ENCODE measurements at places on chromosomes 1 and 21. TPM values are rescaled to one million over a fixed set of nuclear protein-coding genes. Genes with fewer than 3 reads are reported as not detected.

DNA sequence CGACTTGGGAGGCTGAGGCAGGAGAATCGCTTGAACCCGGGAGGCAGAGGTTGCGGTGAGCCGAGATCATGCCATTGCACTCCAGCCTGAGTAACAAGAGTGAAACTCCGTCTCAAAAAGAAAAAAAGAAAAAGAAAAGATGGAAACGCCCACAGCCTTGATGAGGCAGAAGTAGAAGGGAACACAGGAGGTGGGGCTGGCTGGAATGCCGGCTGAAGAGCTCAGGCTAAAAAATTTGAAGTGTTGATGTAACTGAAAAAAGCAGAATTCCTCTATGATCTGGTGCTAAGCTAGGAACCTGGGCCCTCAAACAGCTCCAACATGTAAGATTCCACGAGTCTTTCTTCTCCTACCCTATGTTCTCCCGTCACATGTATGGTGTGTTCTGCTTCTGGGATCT, 53.6 kb downstream of the SLC66A1 start:
- DNase-seq, result no peak
- H3K4me1 ChIP-seq, result peaks cover 53% of the 10 kb centered on the region
- no peak overlapping the region for H3K4me3 ChIP-seq
- no peaks in the 10 kb centered on the region for H3K27me3 ChIP-seq

GRCh38 chr1:62362926-62363325, 43.7 kb upstream of the KANK4 start:
- H3K4me3 ChIP-seq, result no peak overlapping the region
- no peaks in the 10 kb centered on the region for H3K36me3 ChIP-seq
- no peak for DNase-seq
- no peaks in the 10 kb centered on the region for H3K27me3 ChIP-seq
- H3K4me1 ChIP-seq, result peaks cover 12% of the 10 kb centered on the region

GRCh38 chr1:151980287-151981177, 13.1 kb downstream of the S100A10 start:
- no peak overlapping the region for H3K4me3 ChIP-seq
- peaks cover 9% of the 10 kb centered on the region for H3K36me3 ChIP-seq
- peaks cover 23% of the 10 kb centered on the region for H3K27me3 ChIP-seq
- DNase-seq, result no peak
- H3K4me1 ChIP-seq, result no peaks in the 10 kb centered on the region

ROR1 gene
- 5.2 TPM for total RNA-seq

CFHR5 gene
- not detected for total RNA-seq

- no peaks in the 10 kb centered on the region for H3K36me3 ChIP-seq
- peaks cover 8% of the 10 kb centered on the region for H3K27me3 ChIP-seq
- no peaks in the 10 kb centered on the region for H3K4me1 ChIP-seq
- H3K4me3 ChIP-seq, result no peak overlapping the region
These were observed 8.8 kb upstream of the COG2 start for GRCh38 chr1:230633469-230633868.

VWA5B1 gene
- total RNA-seq, result 0.05 TPM

DNA sequence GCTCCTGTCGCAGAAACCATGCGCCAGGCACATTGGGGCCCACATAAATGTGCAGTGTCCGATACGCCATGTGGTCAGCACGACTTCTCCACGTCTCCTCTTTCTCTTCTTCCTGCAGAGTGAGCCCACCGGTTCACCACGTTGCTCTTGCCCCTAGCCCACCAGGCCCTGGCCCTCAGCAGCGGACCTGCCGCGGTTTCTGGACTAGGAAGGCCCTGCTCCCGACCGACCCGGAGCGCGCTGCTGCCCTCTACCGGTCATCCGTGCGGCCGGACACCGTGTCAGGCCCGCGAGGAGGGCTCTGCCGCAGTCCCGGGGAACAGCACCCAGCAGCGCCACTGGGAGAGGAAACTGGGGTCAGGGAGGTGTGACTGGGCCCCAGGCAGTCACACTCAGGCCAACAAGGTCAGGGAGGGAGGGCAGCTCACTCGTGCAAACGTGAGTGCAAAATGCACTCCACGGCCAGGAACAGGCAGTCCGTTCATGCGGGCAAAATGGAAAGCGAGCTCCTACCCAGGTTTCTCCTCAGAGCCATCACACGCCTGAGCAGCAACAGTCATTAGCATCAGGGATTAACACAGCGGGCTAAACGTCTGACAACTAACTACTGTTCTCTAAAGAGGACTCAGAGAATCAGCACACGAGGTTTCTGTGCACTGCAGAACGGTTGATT, 13.7 kb downstream of the TLR5 start:
- H3K4me1 ChIP-seq, result no peaks in the 10 kb centered on the region
- no peak for DNase-seq
- H3K27ac ChIP-seq, result no peak overlapping the region
- peaks cover 5% of the 10 kb centered on the region for H3K27me3 ChIP-seq
- H3K36me3 ChIP-seq, result no peaks in the 10 kb centered on the region
- H3K4me3 ChIP-seq, result no peak overlapping the region

DNA sequence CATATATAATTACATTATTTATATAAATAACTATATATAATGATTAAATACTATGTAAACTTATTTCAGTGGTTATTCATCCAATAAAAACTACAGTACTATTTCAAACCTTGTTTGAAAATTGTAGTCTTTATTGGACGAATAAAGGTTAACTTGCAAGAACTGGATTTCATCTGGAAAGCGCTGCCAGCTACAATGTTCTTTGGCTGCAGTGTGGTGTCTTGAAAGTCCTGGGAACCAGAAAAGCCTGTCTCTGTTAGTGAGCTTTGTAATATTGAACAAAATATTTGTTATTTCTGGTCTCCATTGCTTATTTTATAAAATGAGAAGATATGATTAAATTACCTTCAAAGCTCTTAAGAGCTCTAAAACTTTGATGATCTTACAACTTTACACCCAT, 763.6 kb downstream of the ADGRL2 start:
- DNase-seq, result no peak
- no peak overlapping the region for H3K4me3 ChIP-seq
- no peak overlapping the region for H3K27ac ChIP-seq
- no peaks in the 10 kb centered on the region for H3K27me3 ChIP-seq
- H3K36me3 ChIP-seq, result no peaks in the 10 kb centered on the region
- H3K4me1 ChIP-seq, result no peaks in the 10 kb centered on the region

DNA sequence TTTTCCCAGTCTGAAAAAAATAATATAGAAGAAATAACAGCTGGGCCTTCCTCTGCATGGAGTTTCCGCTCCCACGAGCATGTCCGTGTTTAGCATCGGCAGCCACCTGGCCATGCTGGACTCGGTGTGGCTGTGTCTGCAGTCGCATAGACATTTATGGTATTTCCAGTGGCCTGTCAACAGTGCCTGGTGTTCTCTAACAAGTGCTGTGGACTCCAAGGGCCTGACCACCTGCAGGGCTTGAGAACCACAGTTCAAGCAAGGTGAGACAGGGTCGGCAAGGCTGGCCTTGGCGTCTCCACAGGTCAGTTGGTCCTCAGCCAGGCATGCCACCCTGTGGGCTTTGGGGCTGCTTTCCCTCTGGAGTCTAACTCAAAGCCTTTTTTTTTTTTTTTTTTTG, 124.8 kb downstream of the PGBD5 start:
- DNase-seq, result no peak
- no peaks in the 10 kb centered on the region for H3K36me3 ChIP-seq
- no peaks in the 10 kb centered on the region for H3K27me3 ChIP-seq
- no peaks in the 10 kb centered on the region for H3K4me1 ChIP-seq
- H3K4me3 ChIP-seq, result no peak overlapping the region
- no peak overlapping the region for H3K27ac ChIP-seq

PEAR1 gene
- total RNA-seq, result 0.61 TPM

GRCh38 chr1:108893141-108893530, 16.4 kb downstream of the GPSM2 start:
- DNase-seq, result no peak
- H3K4me3 ChIP-seq, result no peak overlapping the region
- H3K27ac ChIP-seq, result no peak overlapping the region

DNA sequence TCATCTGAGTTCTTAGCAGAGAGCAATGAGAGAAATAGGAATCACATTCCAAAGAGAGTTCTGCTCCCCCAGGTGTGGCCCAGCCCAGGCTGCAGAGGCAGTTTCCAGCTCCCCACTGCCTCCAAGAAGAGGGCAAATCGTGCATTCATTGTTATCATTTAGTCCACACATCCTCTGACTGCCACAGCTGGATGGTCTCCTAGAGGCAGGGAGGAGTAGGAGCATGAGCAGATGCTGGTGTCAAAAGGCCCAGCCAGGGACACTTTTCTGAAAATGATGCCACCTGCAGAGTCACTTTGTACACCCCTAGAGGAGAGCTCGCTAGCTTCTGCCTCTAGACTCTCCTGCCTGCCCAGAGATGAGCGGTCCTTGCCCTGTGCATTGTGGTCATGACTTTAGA, 33.6 kb upstream of the GNPAT start:
- H3K27me3 ChIP-seq, result peaks cover 12% of the 10 kb centered on the region
- peaks cover 7% of the 10 kb centered on the region for H3K4me1 ChIP-seq
- no peaks in the 10 kb centered on the region for H3K36me3 ChIP-seq

- peaks cover 9% of the 10 kb centered on the region for H3K27me3 ChIP-seq
- no peaks in the 10 kb centered on the region for H3K36me3 ChIP-seq
- DNase-seq, result no peak
- no peak overlapping the region for H3K27ac ChIP-seq
These were observed 111.4 kb downstream of the KCND3 start for GRCh38 chr1:111878091-111878490.

- no peak overlapping the region for H3K27ac ChIP-seq
- H3K4me3 ChIP-seq, result no peak overlapping the region
- DNase-seq, result no peak
- H3K36me3 ChIP-seq, result no peaks in the 10 kb centered on the region
These were observed 135.1 kb downstream of the RRAGC start for GRCh38 chr1:38724160-38725131.

DNA sequence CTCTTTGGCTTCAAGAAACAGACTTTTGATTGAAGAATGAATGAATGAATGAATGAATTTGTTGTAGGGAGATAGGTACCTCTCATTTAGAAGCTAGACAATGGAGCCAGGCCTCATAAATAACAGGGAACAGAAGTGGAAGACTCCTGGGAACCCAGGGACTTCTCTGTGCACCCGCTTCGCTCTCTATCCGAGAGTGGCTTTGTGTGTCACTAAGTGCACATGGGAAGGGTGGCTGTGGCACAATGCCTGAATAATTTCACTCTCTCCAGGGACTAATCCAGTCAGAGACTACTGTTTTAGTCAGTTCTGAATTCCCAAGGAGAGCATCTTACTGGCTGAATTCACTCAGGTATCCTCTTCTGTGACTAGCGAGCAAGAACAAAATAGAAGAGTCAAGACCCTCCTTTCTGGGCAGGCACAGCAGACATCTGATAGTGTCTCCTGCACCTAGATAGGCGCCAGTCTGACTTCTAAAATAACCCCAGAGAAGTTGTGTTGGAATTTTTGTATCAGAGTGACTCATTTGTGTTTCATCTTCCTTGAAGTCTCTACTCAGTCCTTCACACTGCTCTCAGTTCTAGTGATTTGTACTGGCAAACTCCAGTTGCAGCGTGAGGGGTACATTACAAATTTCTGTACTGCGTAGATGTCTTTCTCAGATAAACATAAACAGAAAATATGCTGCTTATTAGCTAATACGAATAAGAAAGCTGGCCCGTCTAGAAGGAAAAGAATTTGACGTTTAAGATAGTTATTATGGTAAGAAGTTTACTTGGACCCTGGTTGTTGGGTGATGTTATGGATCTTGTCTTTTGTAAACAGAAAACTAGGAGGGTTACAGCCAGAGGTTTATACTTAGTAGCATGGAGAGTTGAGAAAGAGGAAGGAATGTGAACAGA, 34.0 kb downstream of the BACH1 start:
- H3K36me3 ChIP-seq, result peaks cover 5% of the 10 kb centered on the region
- H3K4me3 ChIP-seq, result no peak overlapping the region
- no peak overlapping the region for H3K27ac ChIP-seq
- H3K4me1 ChIP-seq, result no peaks in the 10 kb centered on the region

DNA sequence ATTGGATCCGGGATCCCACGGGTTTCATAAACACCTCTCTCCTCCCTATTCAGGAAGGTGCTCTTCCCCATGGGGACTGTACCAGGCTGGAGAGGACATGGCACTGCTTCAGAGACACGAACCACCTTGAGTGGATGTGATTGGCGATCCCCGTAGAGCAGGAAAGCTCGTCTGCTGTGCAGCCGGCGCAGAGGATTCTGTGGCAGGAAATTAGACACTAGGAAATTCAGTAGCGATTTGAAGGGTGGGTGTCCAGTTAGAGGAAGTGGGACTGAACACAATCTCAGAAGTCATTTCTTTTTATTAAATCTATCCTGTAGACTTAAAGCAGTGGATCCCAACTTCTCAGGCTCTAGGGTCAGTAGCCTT, 767 bp downstream of the PDIK1L start:
- no peak for DNase-seq
- H3K4me3 ChIP-seq, result peak overlapping the region; percentile 97
- H3K27ac ChIP-seq, result peak overlapping the region; percentile 69
- H3K4me1 ChIP-seq, result peaks cover 12% of the 10 kb centered on the region

- peaks cover 12% of the 10 kb centered on the region for H3K4me1 ChIP-seq
- DNase-seq, result no peak
- H3K36me3 ChIP-seq, result no peaks in the 10 kb centered on the region
- peak overlapping the region; percentile 48 for H3K4me3 ChIP-seq
- peak overlapping the region; percentile 79 for H3K27ac ChIP-seq
These were observed 306.2 kb downstream of the TTLL7 start for GRCh38 chr1:83692524-83693381.

- H3K36me3 ChIP-seq, result no peaks in the 10 kb centered on the region
- no peak overlapping the region for H3K27ac ChIP-seq
- no peak overlapping the region for H3K4me3 ChIP-seq
- DNase-seq, result peak; percentile 22
- H3K27me3 ChIP-seq, result no peaks in the 10 kb centered on the region
These were observed 49.8 kb downstream of the HLCS start for GRCh38 chr21:36916718-36917117.

SLC50A1 gene
- total RNA-seq, result 25.7 TPM

- H3K4me1 ChIP-seq, result no peaks in the 10 kb centered on the region
- H3K27me3 ChIP-seq, result no peaks in the 10 kb centered on the region
- H3K36me3 ChIP-seq, result no peaks in the 10 kb centered on the region
- H3K27ac ChIP-seq, result no peak overlapping the region
- DNase-seq, result no peak
- H3K4me3 ChIP-seq, result no peak overlapping the region
These were observed 151.9 kb downstream of the NTPCR start for GRCh38 chr1:233102341-233102740.

DNA sequence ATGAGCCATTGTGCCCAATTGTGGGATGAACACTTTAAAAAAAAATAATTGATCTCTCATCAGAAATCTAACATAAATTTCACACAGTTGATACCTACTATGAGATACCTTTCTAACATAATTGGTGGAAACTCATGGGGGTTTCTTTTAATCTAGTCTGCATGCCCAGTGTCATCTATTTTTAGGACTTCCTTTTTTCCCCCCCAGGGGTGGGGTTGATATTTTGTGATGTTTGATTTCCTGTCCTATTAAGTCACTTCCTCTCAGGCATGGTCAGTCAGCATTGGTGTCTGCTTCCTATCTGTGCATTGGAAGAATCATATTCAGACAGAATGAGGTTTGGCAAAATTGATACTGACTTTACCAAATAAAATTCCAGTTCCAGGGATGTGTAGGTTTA, 21.5 kb downstream of the NFYC start:
- H3K27me3 ChIP-seq, result no peaks in the 10 kb centered on the region
- H3K27ac ChIP-seq, result peak overlapping the region; percentile 20
- no peak for DNase-seq
- no peak overlapping the region for H3K4me3 ChIP-seq
- peaks cover 22% of the 10 kb centered on the region for H3K4me1 ChIP-seq

RBP7 gene
- total RNA-seq, result 4.2 TPM

GRCh38 chr1:36517011-36517771, 34.5 kb upstream of the CSF3R start:
- H3K4me3 ChIP-seq, result no peak overlapping the region
- no peak overlapping the region for H3K27ac ChIP-seq
- no peaks in the 10 kb centered on the region for H3K27me3 ChIP-seq
- H3K4me1 ChIP-seq, result no peaks in the 10 kb centered on the region
